ENCODE measurements at places on chromosomes 5 and 9.

GRCh38 chr5:37740331-37741066 is 99.3 kb downstream of the GDNF start:
- no peak for DNase-seq

DNA sequence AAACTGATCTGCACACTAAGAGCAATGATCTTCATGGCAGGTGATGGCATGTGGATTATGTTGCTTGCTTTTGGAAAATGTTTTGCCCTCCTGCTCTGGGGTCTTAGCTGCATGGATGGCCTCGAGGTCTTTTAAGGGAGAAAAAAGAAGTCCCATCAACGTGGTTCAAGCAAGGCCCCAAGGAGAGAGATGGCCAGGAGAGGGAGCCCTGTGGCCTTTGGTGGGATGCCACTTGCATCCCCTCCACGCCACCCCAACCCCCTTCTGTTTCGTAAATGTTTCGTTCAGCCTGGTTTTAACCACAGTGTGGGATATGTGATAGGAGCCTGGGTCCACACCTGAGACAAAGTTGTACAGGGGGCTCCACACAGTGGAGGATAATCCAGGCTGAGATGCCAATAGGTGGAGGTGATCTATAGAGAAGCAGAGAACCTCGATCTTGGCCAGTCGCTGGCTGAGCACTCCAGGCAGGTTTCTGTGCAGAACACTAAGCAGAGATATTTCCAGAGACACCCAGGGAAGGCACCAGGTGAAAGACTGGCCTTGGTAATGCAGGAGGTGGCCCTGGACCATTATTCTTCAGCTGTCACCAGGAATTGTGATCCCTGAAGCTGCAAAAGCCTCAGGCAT is 25.8 kb upstream of the FRRS1L start:
- no peak for DNase-seq

- DNase-seq: no peak
Observed at GRCh38 chr9:93415176-93415690, 36.3 kb upstream of the FAM120A start.

- DNase-seq: no peak
Observed at GRCh38 chr5:44568519-44568918, 179.3 kb upstream of the FGF10 start.

- DNase-seq: no peak
Observed at GRCh38 chr5:77958642-77959330, 182.6 kb upstream of the TBCA start.

DNA sequence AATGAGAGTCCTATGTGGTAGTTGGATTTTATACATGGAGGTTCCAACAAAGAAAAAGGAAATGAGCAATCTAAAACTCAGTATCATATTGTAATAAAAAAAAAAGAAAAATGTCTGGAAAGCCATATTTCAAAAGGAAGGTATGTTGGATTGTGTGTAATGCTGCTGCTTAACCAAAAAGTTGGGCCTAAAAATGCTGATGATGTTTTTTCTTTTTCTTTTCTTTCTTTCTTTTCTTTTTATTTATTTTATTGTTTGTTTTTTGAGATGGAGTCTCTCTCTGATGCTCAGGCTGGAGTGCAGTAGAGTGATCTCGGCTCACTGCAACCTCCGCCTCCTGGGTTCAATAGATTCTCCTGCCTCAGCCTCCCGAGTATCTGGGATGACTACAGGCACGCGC is 1424.0 kb upstream of the CDH6 start:
- DNase-seq: no peak

DNA sequence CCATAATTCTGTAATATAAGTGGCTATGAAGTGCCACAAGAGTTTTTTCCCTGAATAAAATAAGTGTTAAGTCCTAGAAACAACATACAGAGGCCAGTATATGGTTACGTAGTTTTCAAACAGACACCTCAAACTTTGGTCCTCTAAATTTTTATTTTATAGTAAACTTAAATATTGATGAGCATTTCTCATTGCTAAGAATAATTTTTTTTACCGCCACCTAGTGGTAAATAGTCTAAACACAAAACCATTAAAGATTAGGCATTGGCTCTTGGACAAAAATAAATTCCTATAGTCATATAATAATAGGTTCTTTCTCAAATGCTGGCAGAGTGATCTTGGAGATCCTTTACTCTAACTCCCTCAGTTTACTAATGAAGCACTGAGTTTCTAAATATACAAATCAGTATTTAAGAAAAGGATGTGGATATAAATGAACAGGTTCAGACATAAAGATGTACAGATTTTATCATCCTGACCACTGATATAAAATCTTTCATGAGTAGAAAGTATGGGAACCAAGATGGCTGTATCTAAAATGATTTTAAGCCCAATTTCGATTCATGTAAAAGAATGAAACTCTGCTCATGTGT is 136.2 kb downstream of the FANCC start:
- no peak for DNase-seq

GRCh38 chr5:115306011-115306536 is 9.6 kb upstream of the CCDC112 start:
- DNase-seq: no peak

- peak; percentile 65 for DNase-seq
Observed at GRCh38 chr5:97224112-97224750, 41.2 kb upstream of the RIOK2 start.

DNA sequence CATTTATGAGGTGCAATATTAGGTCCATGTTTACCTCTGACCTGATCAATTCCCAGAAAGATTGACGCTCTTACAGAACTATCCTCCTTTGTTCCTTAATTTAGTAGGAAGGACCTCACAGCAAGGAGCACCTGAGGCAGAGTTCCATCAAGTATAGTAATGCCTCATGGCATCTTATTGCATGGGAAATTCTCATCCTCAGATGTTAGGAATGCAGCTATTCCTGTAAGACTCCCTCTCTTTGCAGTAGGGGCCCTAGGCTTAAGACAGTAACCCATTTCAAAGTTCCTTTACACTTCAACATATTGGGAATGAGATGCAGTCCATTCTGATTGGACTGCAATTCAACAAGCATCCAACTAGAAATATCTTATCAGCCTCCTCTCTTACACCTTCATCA is 69.8 kb downstream of the SLCO4C1 start:
- no peak for DNase-seq

- no peak for DNase-seq
Observed at GRCh38 chr9:113219186-113219936, 1.7 kb downstream of the FKBP15 start.

GRCh38 chr9:722388-722980 is 119.0 kb upstream of the DMRT1 start:
- DNase-seq: no peak

DNA sequence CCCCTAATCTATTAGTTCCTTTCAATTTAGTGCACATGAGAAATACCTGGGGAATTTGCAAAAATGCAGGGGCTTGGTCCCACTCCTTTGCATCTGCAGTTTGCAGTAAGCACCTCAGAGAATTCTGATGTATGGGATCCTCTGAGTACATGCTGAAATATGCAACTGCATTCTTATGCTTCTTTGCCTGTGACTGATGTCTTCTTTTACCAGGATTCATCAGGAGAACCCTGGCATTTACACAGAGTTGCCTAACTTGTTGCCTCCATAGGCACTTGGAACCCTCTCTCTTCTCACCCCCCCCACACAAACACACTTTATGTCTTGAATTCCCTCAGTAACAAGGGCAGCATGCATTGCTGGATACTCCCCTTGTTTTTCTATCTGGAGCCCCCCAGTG is 173.1 kb downstream of the KDM4C start:
- peak; percentile 70 for DNase-seq

Measured in AG04449 (cell line).